Stimulated activated CD4-positive, alpha-beta T cell treated with anti-CD3 and anti-CD28 coated beads, Interleukin-15, amount 100 ng/mL, for 1 hour (primary cell): ENCODE measurements at places on chromosomes 5 and 9.
A peak's percentile ranks its signal among the peaks of the same experiment; 100 is the strongest.

DNA sequence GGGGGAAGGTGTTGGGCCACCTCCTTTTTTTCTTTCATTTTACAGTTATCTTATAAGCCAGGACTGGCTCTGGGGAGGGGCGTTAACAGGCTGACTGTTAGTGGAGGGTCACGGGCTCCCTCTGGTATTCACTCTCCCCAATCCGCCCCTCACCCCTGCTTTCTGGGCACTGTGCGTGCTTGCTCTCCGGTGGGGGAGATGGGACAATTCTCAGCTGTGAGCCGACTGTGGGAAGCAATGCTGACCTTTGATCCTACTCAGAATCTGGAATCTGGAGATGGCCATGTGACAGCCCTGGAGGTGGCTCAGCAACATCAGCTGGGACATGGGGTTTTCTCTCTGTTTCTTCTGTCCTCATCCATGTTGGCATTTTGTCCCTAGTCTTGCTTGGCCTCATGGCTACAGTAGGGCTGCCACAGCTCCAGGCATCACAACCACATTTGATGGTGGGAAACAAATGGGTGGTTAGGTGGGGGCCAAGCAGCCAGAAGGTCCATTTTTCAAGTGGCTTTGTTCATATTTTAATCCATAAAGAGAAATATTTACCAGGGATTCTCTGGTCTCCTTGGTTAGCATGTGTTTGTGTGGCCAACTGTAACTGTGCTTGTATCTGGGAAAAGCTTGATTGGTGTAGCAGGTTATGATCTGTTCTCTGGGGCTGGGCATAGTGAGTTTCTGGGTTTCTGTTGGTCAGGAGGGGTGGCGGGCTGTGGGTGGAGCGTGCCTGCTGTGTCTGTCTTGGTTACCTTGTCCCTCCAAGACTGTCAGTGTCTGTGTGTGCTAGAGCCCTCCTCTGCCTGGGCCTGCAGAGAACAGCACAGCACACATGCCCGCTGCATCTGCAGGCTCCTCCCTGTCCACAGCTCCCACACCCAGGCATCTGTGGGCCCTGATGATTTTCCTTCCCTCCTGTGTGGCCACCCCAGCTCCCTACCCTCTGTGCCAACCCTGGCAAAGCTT, 12.4 kb downstream of the WNK2 start:
- no peak for DNase-seq

DNA sequence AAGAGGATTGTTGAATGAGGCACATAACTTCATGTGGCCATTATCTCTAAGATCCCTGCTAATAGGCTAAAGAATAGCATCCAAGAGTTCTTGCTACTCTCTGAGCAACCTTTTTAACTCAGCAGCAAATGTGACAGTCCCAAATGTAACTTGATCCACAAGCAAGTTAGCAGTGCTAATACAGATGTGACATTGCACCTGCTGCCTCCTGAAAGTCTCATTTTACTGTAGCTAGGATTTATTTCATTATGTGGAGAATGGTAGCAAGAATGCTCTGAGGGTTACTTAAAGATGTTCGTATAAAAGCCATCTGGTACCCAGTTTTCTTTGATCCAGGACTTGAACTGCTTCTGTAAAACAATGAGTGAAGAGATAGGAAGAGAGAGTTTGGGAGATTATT, 45.8 kb downstream of the CDH10 start:
- DNase-seq = no peak

- no peak for DNase-seq
These were observed 1.3 kb downstream of the AK1 start for GRCh38 chr9:127876026-127876763.

GRCh38 chr9:29203244-29203930, 1630.1 kb upstream of the C9orf72 start:
- no peak for DNase-seq

DNA sequence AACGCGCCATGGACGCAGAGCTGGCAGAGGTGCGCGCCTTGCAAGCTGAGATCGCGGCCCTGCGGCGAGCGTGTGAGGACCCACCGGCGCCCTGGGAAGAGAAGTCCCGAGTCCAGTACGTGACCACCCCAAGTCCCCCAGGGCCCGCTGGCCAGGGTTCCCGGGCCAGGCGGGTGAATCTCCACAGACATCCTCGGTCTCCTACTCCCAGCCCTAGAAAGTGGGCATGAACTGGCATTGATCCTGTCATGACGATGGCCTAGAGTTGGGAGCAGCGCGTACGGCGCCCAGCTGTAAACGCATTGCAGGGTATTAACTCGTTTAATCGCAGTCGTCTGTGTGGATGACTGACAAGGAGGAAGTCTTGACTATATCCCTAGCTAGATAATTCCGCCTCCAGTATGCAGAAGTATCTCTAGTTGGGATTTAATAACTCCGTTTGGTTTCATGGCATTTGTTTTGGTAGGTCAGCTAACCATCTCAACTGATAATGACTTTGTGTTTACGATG, 293 bp downstream of the CENPP start:
- no peak for DNase-seq

DNA sequence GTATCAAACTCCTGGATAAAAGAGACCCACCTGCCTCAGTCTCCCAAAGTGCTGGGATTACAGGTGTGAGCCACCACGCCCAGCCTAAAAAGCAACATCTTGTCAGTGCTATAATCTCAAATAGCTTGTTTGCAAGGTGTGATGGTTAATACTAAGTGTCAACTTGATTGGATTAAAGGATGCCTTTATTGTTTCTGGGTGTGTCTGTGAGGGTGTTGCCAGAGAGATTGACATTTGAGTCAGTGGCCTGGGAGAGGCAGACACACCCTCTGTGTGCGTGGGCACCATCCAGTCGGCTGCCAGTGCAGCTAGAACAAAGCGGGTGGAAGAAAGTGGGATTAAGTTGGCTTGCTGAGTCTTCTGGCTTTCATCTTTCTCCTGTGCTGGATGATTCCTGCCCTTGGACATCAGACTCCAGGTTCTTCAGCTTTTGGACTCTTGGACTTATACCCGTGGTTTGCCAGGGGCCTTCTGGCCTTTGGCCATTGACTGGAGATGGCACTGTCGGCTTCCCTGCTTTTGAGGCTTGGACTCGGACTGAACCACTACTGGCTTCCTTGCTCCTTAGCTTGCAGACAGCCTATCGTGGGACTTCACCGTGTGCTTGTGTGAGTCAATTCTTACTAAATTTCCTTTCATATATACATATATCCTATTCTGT, 28.1 kb downstream of the TARS1 start:
- no peak for DNase-seq

DNA sequence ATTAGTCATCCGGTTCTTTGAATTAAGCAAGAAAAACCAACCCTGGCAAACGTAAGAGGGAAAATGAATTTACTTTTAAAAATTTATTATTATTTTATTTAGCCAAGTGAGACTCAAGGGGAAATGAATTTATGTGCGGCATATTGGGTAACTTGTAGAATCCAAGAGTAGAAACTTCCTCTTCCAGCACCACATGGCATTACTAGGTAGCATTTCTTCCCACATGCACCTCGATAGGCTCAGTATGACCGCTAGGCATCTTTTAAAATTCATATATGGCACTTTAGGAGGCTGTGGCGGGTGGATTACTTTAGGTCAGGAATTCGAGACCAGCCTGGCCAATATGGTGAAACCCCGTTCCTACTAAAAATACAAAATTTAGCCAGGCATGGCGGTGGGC, 17.6 kb upstream of the MYO10 start:
- no peak for DNase-seq

GRCh38 chr5:71829206-71829605, 110.1 kb downstream of the CARTPT start:
- DNase-seq = no peak

- no peak for DNase-seq
These were observed 1359.8 kb upstream of the CDH9 start for GRCh38 chr5:28398185-28398584.

DNA sequence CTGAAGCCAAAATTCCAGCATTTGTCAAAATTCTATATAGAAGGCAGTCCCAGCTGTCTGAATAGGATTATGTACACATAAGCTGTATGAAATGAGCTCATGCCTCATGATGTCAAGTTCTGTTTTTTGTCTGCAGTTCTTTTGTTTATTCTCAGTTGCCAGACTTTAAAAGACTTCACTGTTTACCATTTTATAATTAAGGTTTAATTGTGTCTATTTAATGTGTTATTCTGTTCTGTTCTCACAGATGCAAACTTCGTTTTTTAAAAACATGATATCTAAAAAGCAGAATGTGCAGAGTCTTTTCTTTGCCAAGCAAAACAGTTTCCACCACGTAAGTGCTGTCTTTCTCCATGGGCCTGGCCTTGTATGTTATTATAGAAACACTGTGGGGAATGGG, 31.1 kb downstream of the ERAP1 start:
- no peak for DNase-seq

GRCh38 chr5:71810023-71810422, 90.9 kb downstream of the CARTPT start:
- no peak for DNase-seq

- no peak for DNase-seq
These were observed 5.5 kb downstream of the ZDHHC12 start for GRCh38 chr9:128718475-128718874.

- no peak for DNase-seq
These were observed 257.7 kb downstream of the IRX1 start for GRCh38 chr5:3853362-3853761.

- DNase-seq = no peak
These were observed 154.9 kb downstream of the OLFM1 start for GRCh38 chr9:135242406-135242805.

GRCh38 chr5:94693043-94693822, 74.8 kb downstream of the SLF1 start:
- no peak for DNase-seq

GRCh38 chr9:125375820-125376219, 114.2 kb downstream of the GAPVD1 start:
- no peak for DNase-seq

DNA sequence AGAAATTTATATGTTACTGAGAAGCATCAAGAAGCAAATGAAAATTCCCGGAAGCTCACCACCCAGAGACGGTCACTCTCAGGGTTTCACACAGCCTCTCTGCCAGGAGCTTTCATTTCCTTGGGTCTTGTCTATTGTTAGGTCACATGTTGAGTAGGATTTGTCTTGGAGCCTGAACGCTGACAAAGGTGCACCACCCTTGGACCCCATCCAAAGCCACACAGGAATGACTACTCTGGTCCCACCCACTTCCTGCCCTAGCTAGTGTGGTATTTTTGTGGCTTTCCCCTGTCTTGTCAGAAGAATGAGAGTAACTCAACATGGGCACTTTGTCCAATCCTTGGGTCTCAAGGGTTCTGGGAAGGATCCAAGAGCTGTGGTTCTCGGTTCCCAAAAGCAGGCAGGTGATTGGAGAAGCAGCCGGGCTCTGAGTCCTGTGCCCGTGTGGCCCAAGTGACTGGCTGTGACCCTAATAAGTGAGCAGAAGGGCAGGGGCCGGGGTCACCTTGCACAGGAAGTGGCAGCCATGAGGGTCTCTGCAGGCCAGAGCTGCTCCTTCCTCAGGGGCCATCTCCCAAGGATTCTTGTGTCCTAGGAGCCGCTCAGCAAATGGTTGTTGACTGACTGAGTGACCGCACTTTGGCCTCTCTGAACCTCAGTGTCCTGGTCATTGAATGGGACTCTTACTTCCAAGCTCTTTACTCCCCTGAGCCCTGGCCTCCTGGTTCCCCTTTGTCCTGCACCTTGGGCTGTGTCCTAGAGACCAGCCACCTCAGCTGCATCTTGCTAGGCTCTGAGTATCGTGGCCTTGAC, 6.9 kb downstream of the FGD3 start:
- peak; percentile 65 for DNase-seq

GRCh38 chr5:95712347-95712958, 18.7 kb upstream of the RHOBTB3 start:
- DNase-seq = no peak

- no peak for DNase-seq
These were observed 39.2 kb downstream of the PPIC start for GRCh38 chr5:122997294-122997693.

- DNase-seq = no peak
These were observed 12.3 kb upstream of the FCHSD1 start for GRCh38 chr5:141663506-141663905.

- DNase-seq = no peak
These were observed 170.6 kb upstream of the HAPLN1 start for GRCh38 chr5:83891261-83891660.

GRCh38 chr5:71782393-71782770, 63.3 kb downstream of the CARTPT start:
- DNase-seq = no peak

GRCh38 chr5:128825826-128826225, 139.5 kb upstream of the SLC27A6 start:
- DNase-seq = no peak

DNA sequence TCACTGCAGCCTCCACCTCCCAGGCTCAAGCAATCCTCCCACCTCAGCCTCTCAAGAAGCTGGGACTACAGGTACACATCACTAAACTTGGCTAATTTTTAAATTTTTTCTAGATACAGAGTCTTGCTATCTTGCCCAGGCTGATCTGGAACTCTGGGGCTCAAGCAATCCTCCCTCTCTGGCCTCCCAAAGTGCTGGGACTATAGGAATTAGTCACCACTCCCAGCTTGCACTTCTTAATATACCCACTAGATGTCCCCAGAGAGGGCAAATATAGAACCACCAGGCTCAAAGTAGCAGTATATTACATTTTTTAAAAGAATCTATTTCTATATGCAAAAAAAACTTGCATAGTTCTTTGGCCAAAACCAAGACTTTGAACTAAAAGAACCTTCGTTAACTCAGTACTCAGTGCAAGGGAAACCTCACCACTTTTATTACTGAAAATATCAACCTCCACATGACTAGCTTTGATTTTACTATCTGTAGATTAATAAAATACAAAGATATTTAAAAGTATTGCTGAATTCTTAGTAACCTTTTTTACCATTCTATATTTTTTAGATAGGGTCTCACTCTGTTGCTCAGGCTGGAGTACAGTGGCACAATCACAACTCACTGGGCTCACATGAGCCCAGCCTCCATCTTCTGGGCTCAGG, 25.8 kb upstream of the HSD17B3 start:
- no peak for DNase-seq

- no peak for DNase-seq
These were observed 44.7 kb downstream of the GGTA1 start for GRCh38 chr9:121454972-121455371.

- no peak for DNase-seq
These were observed 22.5 kb downstream of the TPPP start for GRCh38 chr5:670396-671270.

DNA sequence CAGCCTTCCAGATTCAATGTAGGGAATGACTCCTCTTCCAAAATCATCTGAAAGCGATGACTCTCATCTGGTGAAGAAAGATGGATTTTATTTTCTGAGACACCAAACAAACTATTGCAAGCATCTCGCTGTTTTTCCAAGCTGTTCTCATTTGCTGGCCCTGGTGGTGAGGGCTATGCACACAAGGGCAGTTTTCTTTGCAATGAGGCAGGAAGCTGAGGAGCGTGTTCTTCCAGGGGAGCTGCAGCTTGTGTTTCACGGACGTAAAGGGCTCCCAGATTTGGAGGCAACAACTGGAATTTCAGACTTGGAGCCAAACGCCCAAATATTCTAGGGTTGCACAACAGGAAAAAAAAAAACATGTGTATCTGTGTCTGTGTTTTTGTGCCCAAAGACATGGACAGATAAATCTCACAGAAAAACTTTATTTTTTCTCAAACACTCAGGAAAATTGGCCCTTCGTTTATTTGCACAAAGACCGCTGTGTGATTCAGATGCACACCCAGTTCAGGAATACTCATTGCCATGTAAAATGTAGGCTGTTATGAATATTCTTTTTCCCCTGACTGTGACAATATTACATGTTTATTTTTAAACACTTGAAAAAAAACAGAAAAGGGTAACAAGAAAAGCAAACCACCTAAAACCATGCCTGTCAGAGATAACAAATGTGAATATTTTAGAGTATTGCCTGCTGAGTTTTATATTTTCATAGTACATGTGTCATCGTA, 151.3 kb downstream of the GAS1 start:
- DNase-seq = no peak

- DNase-seq = no peak
These were observed 90.9 kb downstream of the KIF4B start for GRCh38 chr5:155104441-155104840.
